Fibroblast of skin of scalp (primary cell): ENCODE measurements at places on chromosomes 13 and 19.
A peak's percentile ranks its signal among the peaks of the same experiment; 100 is the strongest.

DNA sequence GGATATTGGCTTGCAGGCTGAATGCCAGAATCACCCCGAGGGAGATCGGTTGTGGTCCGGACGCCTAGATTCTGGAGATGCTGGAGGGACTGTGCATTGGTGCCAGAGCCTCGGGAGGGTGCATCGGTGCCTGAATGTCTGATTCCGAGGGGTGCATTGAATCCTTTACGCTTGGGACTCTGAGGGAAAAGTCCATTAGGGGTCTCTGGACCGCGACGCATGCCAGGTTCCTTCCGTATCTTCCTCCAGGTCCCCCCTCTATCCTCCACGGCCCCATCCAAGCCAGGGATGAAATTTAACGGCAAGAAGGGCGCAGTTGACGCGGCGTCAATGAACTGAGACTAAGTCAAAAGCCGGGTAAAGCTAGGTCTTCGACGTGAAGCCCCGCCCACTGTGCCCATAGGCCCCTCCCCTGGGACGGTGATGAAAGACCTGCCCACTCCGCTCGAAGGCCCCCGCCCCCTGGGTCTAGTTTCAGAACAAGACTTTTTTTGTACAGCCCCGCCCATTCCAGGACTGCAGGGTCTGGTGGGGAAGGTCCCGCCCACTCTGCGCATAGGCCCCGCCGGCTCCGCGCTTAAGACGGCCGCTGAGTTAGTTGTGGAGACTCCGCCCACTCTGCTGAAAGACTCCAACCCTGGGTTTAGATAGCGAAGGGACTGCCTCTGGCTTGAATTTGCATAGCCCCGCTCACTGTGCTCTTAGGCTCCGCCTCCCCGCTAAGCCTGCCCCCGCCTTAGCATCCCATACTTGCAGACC is 737 bp downstream of the ZNF575 start:
- peak; percentile 100 for DNase-seq

GRCh38 chr13:109541081-109541480 is 245.3 kb downstream of the IRS2 start:
- no peak for DNase-seq

- peak; percentile 71 for DNase-seq
Measured at GRCh38 chr19:6088602-6089049, 21.7 kb downstream of the RFX2 start.

- peak; percentile 62 for DNase-seq
Measured at GRCh38 chr13:50893211-50893852, 16.3 kb upstream of the RNASEH2B start.

- DNase-seq, result no peak
Measured at GRCh38 chr13:76943646-76944045, 4.7 kb upstream of the ACOD1 start.

DNA sequence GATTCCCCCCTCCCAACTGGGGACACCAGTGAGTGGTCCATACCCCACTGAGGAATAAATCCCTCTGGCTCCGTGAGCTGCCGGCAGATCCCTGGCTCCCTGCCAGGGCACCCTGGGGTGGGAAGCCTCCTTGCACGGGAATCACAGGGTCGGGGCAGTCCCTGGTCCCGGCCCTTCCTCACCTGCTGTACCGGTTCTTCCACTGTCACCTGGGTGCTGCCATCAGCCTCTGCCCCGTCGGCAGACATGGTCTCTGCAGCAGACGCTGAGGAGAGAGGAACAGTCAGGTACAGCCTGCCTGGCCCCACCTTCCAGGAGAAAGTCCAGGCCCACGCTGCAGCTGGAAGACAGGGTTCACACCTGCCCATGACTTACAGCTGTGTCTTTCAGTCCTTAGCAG is 6.3 kb downstream of the PLIN3 start:
- no peak for DNase-seq

DNA sequence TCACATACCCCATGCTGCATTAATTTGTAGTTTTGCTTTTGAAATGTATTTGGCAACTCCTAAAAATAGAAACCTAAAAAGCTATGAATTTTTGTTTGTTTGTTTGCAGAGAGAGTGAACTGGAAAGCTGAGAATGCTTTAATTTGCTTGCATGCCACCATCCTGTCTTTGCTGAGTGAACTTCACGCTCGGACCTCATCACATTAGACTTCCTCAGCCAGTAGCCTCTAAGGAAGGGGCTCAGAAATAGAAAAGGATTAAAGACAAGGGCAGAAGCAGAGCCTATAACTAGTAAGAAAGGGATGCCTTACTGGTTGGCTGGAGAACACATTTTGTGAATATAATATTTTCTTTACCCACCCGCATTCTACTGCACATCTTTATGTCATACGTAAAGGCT is 275.1 kb downstream of the DCLK1 start:
- no peak for DNase-seq

DNA sequence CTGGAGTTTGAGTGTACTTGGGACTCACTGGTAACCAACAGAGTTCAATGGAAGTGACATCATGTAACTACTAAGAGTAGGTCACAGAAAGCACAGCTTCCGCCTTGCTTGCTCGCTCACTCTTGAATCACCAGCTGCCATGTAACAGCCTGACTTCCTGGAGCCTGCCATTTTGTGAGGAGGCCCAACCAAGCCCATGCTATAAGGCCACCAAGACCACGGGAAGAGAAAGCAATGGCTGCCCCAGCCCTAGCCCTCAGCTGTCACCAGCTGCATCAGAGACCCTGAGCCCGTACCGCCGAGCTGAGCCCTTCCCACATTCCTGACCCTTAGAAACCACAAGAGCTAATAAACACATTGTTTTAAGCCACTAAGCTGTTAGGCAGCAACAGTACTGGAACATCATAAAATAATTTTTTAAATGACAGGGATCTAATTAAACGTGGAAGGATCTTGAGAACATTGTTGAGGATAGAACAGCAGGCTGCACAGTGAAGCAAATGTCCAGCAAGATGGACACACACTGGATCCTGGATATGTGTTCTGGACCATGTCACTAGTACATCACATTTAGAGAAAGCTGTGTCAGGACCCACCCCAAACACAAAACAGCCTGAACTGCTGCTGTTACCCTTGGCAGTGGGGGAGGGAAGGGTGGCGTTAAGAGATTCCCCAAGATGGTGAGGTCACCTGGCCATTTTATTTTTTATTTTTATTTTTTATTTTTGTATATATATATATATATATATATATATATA is 21.7 kb upstream of the LDLR start:
- no peak for DNase-seq

DNA sequence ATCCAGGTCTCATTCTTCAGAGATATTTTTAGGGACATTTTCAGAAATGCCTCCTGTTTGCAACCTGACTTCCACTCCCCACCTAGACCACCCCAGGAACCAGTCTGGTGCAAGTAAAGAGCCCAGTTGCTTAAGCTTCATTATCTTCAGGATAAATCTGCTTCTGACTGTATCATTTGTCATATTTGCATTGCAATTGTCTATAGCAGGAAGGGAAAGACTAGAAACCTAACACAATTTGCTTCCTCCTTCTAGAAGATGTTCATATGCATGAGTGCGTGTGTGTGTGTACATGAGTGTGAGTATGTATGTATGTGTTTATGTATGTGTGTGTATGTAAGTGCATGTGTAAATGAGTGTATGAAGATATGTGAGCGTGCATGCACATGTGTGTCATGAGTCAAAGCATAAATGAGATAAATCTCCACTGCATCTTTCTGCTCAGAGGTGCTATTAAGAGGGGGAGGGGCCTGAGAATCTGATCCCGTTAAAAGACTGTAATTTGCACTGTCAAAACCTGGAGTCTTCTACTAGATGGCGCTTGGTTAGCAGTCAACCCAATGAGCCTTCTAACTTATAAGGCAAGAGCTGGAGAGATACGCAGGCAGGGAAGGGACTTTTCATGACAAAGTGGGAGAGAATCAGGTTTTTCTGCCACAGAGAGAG is 178.8 kb upstream of the KL start:
- DNase-seq, result no peak
